ENCODE measurements at places on chromosomes 11 and 22. TPM values are rescaled to one million over a fixed set of nuclear protein-coding genes. Genes with fewer than 3 reads are reported as not detected.

DNA sequence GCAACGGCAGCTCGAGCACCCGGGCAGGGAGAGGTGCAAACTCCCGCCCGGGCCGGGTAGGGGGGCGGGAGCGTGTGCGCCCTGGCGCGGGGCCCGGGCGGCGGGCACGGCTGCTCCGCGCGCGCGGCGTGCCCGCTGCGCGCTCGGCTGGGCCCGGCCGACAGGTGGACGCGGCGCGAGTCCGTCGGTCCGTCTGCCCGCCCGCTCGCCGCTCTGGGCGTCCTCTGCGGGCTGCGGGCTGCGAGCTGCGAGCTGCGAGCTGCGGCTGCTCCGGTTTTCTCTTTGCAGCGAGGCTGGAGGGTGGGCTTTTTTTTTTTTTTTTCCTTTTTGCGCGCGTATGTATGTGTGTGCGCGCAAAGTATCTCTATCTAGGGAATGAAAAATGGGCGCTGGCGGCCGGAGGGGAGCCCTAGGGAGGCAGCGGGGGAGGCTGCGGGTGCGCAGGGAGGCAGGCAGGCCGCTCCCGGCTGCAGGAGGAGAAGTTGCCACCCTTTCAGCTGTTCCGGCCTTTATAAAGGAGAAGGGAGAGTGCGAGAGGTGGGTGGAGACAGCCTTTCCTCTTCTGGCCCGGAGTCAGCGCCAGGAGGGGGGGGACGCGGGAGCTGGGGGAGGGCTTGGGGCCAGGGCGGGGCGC is at the start of gene PDGFB:
TSS of gene PDGFB (minus strand) at position 487 of the 634 bp plus-strand sequence. CDS start 1,019 bp downstream, outside the sequence.
- no peak for DNase-seq
- no peak within 1 kb of the TSS for H3K27ac ChIP-seq
- H3K4me1 ChIP-seq: peaks cover 5% of the 10 kb centered on the region

DNA sequence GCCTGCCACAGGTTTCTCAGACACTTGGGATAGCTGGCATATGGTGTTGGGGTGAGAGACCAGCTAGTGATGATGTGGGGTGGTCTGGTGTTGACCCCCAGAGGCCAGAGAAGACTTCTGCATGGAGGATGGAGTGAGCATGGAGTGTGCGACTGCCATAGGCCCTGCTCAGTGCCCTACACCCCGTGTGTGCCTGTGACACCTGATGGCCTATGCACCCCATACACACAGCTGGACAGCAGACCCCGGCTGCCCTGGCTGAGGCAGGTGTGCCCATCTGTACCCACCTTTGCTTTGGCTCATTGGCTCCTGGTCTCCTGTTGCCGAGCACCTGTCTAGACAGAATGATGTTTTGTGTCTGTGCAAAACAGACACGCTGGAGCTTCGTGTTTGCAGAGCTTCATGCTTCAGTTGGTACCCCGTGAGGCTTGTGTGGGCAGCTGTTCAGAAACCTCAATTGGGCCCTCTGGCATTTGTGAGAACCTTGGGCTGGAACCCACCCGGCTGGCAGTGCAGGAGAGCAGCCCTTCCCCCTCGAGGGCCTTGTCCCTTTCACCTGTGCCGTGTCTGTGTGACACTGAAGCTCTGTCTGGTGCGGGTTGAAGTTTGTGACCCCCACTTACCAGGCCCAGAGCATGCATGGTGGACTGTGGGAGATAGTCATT is 27.6 kb downstream of the BCR start:
- no peak for DNase-seq
- no peaks in the 10 kb centered on the region for H3K27me3 ChIP-seq
- H3K4me3 ChIP-seq: no peak overlapping the region
- no peaks in the 10 kb centered on the region for H3K4me1 ChIP-seq
- peaks cover 4% of the 10 kb centered on the region for H3K36me3 ChIP-seq
- H3K27ac ChIP-seq: no peak overlapping the region

DNA sequence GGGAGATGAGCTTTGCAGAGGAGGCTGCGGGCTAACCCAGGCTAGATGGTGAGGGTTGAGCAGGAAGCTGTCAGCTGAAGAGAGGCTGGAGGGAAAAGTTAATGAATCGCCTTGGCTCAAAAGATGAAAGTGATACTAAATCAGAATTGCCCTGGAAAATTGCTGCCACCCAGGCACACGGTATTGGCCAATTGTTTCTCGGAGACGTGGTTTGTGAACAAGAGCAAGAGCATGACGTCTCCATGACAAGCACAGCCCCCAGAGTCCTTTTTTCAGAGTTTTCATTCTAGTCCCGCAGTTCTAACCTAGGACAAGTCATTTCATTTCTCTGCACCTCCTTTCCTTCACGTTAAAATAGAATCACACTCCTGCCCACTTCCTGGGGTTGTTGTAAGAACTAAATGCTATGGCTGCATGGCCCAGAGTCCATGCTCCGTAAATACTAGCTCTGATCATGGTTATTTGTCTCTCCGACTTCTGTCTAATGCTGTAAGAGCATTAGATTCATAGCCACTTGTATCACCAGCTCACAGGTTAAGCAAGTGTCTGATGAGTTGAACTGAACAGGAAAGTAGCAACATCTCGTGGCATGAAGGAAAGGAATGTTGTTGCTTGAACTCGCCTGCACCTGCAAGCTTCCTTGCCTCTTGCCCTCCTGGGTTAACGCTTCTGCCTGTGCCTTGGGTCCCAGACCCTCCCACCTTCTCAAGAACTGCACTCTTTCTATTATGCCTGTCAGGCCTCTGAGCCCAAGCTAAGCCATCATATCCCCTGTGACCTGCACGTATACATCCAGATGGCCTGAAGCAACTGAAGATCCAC is 33.8 kb upstream of the NUP50 start:
- no peak overlapping the region for H3K27ac ChIP-seq
- DNase-seq: no peak
- H3K4me1 ChIP-seq: peaks cover 6% of the 10 kb centered on the region
- H3K36me3 ChIP-seq: peaks cover 10% of the 10 kb centered on the region
- no peaks in the 10 kb centered on the region for H3K27me3 ChIP-seq
- no peak overlapping the region for H3K4me3 ChIP-seq

Gene KCTD17
- 29.2 TPM for total RNA-seq

GRCh38 chr22:21697880-21698279 is 32.1 kb downstream of the PPIL2 start:
- peaks cover 60% of the 10 kb centered on the region for H3K36me3 ChIP-seq
- H3K27me3 ChIP-seq: no peaks in the 10 kb centered on the region
- no peak overlapping the region for H3K27ac ChIP-seq
- no peak overlapping the region for H3K4me3 ChIP-seq
- peak; percentile 82 for DNase-seq
- H3K4me1 ChIP-seq: peaks cover 16% of the 10 kb centered on the region

Gene IGSF22
- not detected for total RNA-seq

GRCh38 chr11:67113231-67113721 is 5.8 kb upstream of the KDM2A start:
- H3K27ac ChIP-seq: no peak overlapping the region
- H3K4me1 ChIP-seq: peaks cover 4% of the 10 kb centered on the region
- peaks cover 2% of the 10 kb centered on the region for H3K27me3 ChIP-seq
- no peak overlapping the region for H3K4me3 ChIP-seq

DNA sequence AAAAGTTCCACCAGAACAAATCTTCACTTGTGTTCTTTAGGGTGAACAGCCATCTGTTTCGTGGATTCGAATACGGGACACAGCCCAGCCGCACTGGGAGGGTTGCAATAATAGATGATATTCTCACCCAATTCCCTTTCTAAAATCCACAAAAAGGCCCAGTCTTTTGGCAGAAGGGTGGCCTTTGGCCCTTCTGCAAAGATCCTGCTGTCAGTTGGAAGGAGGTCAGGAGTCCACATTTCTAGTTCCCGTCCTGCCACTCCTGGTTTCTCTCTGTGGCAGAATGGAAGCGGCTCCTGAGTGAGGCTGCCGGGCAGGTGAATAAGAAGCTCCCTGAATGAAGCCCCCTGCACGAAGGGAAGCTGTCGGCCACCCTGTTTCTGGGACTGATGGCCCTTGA is 11.2 kb upstream of the LINC01488 start:
- no peak overlapping the region for H3K27ac ChIP-seq
- H3K4me3 ChIP-seq: no peak overlapping the region
- no peaks in the 10 kb centered on the region for H3K4me1 ChIP-seq
- no peaks in the 10 kb centered on the region for H3K36me3 ChIP-seq
- H3K27me3 ChIP-seq: no peaks in the 10 kb centered on the region

Gene LIPT2
- 2.2 TPM for total RNA-seq

DNA sequence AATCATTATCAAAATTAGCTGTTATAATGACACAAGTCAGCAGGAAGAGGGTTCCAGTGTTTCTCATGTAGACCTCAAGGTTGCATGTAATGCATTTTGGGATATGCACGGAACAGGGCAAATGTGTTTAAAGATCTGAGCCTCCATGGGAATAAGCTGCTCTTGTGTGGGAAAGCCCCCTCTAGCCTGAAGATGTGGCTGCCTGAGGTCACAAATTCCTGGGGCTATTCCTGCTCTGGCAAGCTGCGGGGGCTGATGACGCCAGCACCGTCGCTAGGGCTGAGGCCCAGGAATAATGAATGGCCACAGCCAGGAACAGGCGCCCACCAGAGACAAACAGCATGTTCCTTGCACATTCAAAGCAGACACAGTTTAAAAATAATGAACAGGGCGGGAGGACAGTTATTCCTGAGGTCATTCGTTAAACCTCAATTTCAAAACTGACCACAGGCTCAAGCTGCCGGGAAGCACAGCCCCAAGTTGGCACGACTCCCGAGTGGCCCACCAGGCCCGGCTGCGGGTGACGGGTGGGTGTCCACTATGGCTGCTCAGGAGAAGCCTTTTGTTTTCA is 11.7 kb downstream of the OSBPL5 start:
- DNase-seq: peak; percentile 97
- H3K4me1 ChIP-seq: peaks cover 39% of the 10 kb centered on the region
- no peaks in the 10 kb centered on the region for H3K27me3 ChIP-seq
- H3K4me3 ChIP-seq: no peak overlapping the region
- H3K27ac ChIP-seq: peak overlapping the region; percentile 11
- H3K36me3 ChIP-seq: peaks cover 5% of the 10 kb centered on the region

- H3K27ac ChIP-seq: no peak overlapping the region
- no peaks in the 10 kb centered on the region for H3K4me1 ChIP-seq
- no peaks in the 10 kb centered on the region for H3K36me3 ChIP-seq
- no peak for DNase-seq
Observed at GRCh38 chr22:40020956-40021355, 26.2 kb downstream of the FAM83F start.

GRCh38 chr22:28931844-28932567 is 48.6 kb downstream of the ZNRF3 start:
- no peaks in the 10 kb centered on the region for H3K27me3 ChIP-seq
- no peak overlapping the region for H3K4me3 ChIP-seq
- DNase-seq: no peak
- peaks cover 4% of the 10 kb centered on the region for H3K4me1 ChIP-seq
- no peak overlapping the region for H3K27ac ChIP-seq

Gene DTX4
- 2.5 TPM for total RNA-seq

All from IMR-90 (cell line).